NCI-H187 treated with DMSO at 0.1 percent for 48 hours (cell line): ENCODE measurements at places on chromosomes 4 and X.

DNA sequence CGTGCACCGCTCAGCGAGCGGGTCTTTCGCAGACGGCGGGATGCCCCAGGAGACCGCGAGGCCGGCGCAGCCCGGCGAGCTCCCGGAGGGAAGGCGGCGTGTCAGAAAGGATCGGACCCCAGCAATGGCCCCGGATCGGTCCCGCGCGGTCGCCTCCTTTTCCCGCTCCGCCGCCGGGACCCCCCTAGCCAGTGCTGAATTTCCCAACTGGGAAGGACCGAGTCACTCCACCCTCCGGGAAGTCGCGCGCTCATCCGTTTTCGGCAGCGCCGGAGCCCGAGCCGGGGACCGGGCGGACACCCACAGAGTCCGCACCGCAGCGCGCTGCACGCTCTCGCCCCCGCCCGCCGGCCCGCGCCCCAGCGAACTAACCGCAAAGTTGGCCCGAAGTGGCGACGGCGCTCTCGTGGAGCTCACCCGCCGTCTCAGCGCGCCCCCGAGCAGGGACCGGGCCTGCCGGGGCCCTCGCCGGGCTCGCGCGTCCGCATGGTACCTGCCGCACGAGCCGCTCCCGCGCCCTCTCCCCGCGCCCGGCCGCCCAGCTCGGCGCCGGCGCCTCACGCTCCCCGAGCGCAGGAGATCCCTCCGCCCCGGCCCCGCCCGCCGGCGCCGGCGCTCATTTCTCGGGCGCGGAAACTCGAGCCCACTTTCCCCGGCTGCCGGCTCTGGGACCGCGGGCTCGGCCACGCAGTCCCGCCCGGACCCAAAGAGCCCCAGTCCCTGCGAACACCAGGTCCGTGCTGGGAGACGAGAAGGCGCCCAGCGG, at the start of gene FAT1:
TSS of gene FAT1 (minus strand) at position 565 of the 766 bp plus-strand sequence. CDS start 14,029 bp downstream, outside the sequence.
- DNase-seq, result no peak

DNA sequence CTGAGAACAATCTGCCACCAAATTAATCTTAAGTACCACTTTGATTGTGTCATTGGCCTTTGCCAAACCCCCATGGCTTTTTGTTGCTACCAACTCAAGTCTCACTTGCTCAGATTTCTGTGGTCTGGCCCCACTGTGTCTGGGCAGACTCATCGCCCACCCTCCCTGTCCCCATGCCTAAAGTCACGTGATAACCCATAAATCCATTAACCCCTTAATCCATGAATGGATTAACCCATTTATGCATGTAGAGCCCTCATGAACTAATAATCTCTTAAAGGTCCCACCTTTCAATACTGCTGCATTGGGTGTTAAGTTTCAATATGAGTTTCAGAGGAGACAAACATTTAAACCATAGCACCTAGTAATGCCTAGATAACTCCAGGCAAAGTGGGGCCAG, 78.5 kb upstream of the BLTP1 start:
- DNase-seq, result no peak

DNA sequence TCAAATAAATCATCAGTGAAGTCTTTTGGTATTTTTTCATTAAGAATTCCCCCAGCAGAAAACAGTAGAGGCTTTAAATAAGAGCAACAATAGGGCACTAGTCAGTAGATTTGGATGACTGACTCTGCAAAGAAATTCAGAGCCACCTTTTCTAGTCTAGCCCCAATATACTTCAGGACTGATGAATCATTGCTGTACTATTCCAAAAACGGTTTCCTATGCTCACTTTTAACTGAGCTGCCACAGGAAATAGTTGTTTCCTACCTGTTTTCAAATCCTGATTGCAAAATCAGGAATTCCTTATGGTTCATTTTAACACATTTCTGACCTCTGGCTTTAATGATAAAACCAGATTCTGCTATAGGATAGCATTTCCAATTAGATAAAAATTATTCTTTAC, 171.6 kb downstream of the NR3C2 start:
- no peak for DNase-seq

DNA sequence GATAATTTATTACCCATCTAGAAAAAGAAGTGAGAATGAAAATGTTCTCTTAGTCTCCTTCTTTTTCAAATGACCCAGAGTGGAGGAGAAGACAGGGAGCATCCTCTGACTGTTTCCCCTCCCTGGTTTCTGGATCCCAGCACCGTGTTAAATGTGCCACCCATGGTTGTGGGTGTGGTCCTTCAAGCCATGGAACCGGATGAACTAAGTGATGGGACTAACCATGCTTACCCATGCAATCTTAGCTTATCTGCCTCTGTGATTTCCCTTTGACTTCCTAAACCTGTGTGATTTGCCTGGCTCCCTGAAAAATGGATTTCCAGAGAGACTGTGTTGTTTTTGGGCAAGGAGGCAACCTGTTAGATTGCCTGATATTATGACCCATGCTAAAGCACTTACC, 437.1 kb downstream of the MAGEB5 start:
- no peak for DNase-seq

GRCh38 chr4:189533603-189534002, 407.1 kb upstream of the FRG1 start:
- DNase-seq, result no peak

DNA sequence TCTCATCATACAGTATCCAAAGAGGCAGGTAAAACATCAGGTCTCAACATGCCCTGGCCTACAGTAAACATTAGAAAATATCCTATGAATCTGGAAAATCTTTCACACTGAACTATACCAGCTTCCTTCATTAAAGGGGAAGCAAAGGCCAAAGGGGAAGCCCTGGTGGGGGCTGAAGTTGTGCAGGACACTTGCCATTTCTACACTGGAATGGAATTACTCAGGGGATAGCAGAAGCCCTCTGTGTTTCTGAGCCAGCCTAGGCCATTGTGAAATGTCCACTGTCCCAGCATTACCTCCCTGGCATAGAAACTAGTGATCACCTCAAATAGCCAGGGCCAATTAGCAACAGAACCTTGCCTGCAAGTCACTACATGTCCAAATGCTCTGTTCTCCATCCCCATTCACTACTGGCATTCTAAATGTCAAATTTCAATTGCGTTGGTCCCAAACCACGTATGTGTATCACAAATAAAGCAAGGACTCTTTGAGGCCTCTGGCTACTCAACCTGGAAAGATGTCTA, 429.9 kb downstream of the AFF2 start:
- no peak for DNase-seq

GRCh38 chrX:98405376-98405775, 1521.7 kb downstream of the RPA4 start:
- no peak for DNase-seq

DNA sequence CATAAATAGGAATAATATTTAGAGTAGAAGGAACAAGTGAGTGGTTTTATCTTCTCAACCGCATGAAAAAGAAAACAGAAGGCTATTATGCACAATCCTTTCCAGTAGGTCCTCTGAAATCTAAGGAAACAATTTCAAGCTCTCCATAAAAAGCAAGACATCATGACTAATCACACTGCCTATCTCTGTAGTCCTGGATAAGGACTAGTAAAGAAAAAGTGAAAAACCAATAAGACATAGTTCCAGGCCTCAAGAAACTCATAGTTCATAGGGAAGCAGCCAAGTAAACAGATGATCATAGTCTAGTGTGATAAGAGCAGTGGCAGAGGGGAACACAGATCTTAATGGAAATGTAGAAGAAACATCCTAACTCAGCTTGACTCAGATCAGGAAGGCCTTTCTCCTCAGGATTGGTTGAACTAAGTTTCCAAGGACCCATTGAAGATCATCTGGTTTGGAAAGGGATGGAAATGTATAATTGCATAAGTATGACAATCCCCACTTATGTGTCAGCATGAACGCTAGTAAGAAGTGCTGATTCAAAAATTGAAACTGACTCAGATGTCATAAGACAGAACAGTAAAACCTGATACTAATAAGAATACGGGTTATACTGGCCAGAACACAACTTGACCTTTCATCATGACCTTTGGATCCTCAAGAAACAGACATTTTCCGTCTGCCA, 155.3 kb downstream of the GRIA3 start:
- DNase-seq, result no peak

GRCh38 chr4:77593101-77593500, 12.5 kb upstream of the CXCL13 start:
- no peak for DNase-seq

- DNase-seq, result no peak
These were observed 676.8 kb downstream of the RAPGEF2 start for GRCh38 chr4:159779716-159780115.

GRCh38 chr4:155805016-155805415, 46.2 kb downstream of the GUCY1B1 start:
- no peak for DNase-seq

DNA sequence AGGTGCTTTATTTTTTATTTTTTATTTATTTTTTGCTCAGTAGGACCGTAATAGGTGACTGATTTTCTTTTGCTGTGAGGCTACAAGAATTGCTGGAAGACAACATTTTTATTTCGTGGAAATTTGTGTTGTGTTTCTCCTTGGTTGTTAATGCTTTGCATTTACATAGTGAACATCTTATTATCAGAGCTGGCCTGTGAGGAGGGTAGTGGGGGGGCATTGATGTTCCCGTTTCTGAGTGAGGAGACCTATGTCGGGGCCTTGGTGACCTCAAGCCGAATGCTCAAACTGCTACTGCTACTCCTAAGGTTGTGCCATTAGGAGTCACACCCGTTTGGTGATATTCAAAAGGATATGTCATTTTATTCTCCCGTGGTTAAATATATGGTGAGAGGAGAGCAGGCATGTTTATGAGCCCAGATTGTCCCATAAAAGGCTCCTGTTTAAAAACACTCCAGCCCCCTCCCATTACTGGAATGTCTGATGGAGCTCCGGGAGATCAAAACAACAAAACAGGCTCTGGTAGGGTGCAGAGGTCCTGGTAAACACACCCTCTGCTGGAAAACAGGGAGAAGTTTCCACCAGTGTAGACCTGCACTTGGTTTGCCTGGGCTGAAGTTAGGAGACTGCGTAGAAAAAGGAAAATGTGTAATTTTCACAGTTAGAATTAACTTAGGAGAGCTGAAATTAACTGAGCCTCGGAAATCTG, 5.6 kb downstream of the PDGFRA start:
- DNase-seq, result no peak

GRCh38 chr4:122788935-122789334, 37.7 kb upstream of the FGF2 start:
- DNase-seq, result no peak

DNA sequence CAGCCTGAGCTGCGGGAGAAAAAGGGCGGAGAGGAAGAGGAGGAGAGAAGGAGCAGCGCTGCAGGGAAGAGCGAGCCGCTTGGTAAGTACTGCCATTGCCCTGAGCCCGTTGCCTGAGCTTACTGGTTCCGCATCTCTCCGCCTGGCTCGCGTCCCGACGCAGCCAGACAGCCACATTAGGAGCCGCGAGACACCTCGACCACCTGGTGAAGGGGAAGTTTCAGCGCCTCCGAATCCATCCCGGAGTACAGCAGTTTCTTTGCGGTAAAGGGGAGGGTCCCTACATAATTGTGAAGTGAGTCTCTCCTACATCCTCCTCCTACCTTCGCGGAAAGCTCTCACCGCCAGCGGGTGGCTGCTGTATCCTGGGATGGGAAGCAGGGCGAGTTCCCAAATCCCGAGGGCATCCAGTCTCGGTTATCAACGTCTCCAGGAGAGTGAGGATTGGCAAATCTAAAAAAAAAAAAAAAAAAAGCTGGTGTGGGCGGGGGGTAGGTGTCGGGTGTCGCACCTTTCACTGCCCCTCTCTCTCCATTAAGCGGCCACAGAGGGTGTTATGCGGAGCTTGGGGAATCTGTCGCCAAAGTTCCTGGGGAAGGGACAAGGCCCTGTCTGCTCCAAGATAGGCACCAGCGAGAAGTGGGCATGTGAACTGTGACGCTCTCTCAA, 7.9 kb downstream of the TBX22 start:
- DNase-seq, result no peak

DNA sequence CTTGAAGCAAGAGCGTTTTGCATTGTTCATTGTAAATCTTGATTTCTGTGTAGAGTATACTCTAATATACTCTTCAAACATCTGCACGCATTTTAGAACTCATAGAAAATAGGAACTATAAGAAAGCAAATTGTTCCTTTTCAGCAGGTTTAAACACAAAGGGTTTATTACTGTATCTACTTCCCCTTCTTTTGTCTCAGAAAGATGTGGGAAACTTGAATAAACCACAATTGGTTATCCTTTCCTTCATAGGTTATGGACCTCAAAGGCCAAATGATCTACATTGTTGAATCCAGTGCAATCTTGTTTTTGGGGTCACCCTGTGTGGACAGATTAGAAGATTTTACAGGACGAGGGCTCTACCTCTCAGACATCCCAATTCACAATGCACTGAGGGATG, 46.0 kb upstream of the GUCY1B1 start:
- no peak for DNase-seq

- DNase-seq, result no peak
These were observed at the start of gene SMIM43 for GRCh38 chr4:121764702-121765367. TSS of gene SMIM43 (minus strand) at chr4:121765164. CDS start at chr4:121765105, 59 bp downstream.

DNA sequence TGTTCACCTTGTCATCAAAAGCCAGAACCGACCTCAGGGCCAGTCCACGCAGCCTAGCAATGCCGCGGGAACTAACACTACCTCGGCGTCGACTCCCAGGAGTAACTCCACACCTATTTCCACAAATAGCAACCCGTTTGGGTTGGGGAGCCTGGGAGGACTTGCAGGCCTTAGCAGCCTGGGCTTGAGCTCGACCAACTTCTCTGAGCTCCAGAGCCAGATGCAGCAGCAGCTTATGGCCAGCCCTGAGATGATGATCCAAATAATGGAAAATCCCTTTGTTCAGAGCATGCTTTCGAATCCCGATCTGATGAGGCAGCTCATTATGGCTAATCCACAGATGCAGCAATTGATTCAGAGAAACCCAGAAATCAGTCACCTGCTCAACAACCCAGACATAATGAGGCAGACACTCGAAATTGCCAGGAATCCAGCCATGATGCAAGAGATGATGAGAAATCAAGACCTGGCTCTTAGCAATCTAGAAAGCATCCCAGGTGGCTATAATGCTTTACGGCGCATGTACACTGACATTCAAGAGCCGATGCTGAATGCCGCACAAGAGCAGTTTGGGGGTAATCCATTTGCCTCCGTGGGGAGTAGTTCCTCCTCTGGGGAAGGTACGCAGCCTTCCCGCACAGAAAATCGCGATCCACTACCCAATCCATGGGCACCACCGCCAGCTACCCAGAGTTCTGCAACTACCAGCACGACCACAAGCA, 898 bp downstream of the UBQLN2 start:
- no peak for DNase-seq

DNA sequence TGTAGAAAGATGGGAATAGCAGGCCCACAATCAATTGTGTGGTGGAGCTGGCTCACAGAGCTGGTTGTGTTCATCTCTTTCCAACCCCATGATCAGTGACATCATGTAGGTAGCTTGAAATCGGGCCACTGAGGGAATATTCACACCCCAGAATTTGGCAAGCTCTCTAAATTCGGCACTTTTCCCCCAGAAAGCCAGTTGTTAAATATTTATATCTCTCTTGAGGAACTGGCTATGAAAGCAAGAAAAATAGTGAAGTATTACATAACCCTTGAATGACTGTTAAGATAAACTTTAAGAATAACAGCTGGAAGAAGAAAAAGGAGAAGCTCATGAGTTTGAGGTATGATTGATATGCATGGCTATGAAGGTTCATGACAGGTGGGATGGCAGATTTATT, 38.9 kb downstream of the GPRIN3 start:
- DNase-seq, result no peak

DNA sequence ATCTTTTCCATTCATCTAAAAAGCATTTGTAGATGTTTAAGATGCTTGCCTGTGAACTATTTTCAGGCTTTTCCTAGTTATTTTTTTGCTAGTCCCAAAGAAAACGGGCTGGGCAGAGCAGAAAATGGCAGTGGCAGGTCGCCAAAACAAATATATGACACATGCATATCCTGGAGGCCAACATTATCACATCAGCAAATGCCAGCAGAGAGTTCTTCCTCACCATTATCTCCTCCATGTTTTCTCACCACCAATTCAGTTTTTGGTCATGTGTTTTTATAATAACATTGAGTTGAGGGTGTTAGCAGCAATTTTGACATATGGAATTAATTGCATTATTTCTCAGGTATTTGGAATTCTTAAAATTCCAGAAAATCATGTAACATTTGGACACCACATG, 97.9 kb upstream of the EOLA2 start:
- DNase-seq, result no peak
